ENCODE measurements at places on chromosomes 5 and 9.

DNA sequence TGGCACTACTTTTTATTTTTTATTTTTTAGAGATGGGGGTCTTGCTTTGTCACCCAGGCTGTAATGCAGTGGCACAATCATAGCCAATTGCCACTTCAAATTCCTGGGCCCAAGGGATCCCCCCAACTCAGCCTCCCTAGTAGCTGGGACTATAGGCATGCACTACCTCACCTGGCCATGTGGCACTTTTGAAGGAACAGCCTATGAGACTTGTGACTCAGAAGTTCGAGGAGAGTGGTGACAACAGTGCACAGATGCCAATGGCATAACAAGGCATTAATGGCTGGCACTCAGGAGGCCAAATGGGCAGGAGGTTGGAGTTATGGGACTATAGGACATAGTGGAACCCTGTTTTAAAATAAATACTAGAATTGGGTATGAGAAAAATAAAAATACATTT lies 33.7 kb downstream of the ANKRD31 start:
- no peak for DNase-seq

DNA sequence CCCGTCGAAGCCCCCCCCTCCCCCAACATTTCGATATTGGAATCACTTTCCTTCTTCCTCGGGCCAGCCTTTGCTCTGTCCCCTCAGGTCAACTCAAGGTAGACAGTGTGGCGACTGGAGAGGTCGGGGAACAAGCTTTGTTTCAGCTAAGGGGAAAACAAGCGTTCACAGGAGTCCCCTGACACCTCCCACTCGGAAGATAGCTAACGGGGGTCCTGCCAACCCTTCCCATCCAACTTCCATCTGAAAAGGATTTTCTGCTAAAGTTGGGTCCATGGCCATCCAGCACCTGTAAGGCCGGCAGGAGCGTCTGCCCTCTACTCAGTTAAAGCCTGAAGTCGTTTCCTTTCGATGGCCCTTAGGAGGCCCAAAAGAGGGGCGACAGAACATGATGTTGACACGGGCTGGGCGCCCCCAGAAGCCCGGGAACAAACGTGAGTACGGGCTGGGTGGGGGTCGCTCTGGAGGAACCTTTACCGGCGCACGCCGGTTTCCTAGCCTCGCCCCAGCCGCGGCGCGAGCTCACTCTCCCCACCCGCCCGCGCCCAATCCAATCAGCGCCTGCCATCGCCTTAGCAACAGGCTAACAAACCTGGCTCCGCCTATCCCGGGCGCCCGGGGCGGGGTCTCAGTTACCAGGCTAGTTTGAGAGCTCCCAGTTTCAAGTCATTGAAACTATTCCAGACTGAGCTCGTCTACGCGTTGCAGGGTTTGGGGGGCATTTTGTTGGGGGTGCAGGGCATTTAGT lies 2.5 kb downstream of the ARRDC3 start:
- DNase-seq: peak; percentile 79

DNA sequence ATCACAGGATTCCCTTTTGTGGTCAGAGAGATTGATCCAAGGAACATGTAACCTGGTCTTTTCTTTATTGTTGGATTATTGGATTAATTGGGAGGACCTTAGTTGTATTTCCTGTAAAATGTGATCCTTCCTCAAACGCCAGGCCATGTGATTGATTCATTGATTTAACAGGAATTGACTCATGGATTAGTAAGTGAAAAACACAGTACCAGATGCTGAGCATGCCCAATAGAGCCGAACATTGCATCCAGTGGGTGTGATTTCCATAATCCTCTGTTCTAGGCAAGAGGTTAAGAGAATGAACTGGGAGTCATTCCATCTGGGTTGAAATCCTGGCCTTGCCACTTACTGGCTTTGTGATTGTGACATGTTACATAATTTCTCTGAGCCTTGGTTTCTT lies 522.3 kb downstream of the MAT2B start:
- no peak for DNase-seq

DNA sequence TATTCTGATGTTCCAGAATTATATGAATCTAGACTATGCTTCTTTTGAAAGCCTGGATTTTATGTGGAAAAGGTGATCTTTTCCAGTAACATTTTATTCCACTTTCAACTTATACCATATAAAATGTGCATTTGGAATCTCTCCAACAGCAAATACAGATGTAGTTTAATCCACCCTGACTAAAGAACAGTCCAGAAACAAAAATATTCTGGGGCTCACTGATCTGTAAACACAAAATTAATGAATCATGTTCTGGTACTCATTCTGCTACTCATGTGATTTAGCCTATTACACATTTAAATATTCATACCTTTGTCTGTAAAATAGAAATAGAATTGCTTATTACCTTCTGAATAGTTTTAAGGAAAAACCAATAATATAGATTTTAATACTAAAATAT lies 125.8 kb downstream of the ARRDC3 start:
- no peak for DNase-seq

DNA sequence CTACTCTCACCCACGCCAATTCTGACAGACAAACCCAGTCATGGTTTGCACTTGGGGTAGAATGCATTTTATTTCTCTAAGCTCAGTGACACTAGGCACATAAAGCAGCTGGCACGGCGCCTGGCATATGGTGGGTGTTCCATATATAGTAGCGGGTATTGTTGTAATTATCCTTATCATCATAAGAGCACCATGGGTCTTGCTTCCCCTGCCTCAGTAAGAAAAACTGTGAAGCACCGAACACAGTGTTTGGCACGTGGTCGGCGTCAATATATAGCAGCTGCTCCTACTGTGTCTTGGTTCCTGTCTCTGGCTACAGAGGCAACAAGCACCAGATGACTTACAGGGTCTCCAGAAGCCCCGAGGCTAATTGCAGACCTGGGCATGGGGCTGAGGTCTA lies 194.1 kb upstream of the PANK3 start:
- DNase-seq: no peak

DNA sequence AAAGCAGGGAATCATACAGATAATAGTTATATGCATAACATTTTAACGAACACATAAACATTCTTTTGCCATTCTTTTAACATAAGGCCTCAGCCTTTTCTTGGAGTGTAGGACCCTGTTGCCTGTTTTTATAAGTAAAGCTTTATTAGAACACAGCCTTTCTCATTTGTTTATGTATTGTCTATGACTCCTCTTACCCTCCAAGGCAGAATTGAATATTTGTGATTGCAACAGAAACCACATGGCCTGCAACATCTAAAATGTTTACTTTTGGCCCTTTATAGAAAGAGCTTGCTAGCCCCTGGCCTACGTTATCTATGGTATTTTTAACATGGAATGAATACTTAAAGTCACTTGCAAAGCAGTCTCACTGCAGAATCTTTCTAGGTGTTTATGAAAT lies 2.6 kb downstream of the SLC31A1 start:
- no peak for DNase-seq

DNA sequence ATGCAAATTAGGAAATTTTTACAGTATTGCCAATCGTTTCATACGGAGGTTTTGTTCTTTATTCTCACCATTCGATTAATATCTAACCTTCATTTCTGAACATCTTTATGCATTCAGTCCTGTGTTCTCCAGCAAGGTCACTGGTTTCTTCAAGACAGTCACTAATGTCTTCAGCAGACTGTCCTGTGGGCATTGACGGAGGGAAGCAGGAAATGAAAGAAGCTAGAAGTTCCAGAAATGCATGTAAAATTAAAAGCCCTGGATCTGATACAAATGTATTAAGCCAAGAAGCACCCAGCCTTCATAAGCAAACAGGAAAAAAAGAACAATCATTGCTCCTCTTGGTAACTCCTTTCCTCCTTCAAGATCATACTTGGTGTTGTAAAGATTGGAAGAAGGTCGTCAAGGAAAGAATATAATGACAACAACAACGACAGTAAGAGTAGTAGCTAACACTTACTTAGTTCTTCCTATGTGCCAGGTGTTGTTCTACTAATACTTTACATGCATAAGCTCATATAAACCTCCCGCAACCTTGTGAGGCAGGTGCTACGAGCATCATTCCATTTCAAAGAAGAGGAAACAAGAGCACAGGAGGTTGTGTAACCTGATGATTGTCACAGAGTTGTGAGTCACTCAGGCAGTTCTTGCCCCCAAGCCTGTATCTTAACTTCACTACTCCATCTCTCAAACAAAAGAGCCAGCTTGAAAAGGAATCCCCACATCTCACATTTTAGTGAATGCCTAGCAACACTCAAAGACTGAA lies 59.9 kb upstream of the CER1 start:
- DNase-seq: peak; percentile 9

DNA sequence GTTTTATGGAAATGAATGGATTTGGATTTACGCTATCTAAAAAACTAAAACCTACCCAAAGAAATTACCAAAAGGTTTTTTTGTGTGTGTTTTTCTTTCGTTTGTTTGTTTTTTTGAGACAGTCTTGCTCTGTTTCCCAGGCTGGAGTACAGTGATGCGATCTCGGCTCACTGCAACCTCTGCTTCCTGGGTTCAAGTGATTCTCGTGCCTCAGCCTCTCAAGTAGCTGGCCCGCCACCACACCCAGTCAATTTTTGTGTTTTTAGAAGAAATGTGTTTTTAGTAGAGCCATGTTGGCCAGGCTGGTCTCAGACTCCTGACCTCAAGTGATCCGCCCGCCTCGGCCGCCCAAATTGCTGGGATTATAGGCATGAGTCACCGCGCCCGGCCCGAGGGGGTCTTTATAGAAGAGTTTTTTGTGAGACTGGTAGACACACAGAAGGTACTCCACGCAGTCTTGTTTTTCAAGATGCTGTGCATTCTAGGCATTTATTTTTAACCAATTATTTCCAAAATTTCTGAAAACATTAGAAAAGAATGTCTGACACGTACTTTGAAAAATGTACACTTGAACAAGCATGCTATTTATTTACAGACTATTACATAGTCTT lies 75.7 kb downstream of the NR6A1 start:
- no peak for DNase-seq

- DNase-seq: peak; percentile 7
Observed at GRCh38 chr9:131304676-131305355, 15.3 kb downstream of the PLPP7 start.

- DNase-seq: no peak
Observed at GRCh38 chr5:93311881-93312280, 269.1 kb downstream of the NR2F1-AS1 start.

DNA sequence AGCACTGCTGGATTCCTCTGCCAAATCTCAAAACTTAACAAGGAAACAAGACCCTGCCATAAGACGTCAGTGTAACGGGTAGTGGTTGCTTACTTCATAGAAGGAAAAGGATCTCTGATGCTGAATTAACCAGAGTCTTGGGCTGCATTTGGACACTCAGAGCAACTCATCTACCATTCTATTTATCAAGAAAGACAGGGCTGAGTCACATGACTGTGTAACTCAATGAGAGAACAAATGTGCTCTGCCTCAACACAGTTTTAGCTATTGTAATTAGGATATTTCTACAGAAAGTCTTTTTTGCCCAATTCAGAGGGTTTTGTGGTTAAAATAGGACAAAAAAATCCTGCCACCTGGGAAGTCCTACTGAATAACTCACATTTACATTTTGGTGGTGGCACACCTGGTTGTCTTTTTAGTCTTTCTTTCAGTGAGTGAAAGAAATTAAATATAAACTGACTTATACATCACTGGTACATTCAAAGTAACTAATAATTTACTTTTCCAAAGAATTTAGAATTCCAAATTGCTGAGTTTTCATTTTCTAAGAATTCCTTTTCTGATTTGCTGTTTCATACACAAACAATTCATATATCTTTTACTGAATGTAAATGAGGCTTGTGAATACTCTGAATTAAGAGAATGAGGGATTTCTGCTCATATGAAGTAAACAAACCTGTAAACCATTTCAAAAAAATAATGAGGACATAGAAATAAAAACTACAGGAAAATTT lies 104.4 kb downstream of the MPDZ start:
- no peak for DNase-seq

DNA sequence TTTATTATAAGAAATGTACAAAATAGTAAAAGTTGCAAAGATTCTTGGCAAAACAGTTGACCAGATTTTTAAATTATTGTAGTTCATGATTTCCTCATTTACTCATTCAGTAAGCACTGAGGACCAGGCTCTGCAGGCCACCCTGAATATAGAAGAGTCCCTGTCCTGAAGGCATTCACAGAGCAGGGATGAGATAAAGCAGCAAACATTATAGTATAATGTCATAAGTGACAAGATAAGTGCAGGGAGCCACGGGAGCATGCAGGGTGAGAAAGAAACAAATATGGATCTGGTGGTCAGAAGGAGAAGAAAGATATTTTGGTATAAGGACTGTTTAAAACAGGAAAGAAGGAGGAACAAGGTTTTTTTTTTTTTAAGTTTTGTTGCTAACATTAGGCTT lies 46.0 kb downstream of the PARP8 start:
- no peak for DNase-seq

- DNase-seq: no peak
Observed at GRCh38 chr9:11356067-11356466, 743.3 kb upstream of the PTPRD start.

DNA sequence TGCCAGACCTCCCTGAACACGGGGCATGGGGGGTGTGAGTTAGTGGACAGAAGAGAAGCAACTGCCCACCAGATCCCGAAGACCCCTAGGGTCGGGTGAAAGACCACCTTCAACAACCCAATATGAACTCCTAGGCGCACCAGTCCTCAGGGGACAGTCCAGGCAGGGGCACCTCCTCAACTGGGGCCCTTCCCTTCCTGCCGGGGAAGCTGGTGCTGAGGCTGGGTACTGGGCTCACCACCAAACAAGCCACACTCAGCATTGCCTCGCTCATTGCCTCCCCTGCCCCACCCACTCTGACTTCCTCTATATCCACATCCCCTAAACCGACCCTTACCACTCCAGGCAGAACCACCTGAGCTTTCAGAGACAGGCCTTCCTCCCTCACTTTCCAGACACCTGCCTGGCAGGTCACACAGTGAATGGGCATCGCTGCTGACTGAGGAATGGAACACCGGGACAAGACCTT lies 42.5 kb downstream of the SEMA4D start:
- no peak for DNase-seq

- DNase-seq: no peak
Observed at GRCh38 chr9:112408819-112409218, 28.9 kb downstream of the HSDL2 start.

DNA sequence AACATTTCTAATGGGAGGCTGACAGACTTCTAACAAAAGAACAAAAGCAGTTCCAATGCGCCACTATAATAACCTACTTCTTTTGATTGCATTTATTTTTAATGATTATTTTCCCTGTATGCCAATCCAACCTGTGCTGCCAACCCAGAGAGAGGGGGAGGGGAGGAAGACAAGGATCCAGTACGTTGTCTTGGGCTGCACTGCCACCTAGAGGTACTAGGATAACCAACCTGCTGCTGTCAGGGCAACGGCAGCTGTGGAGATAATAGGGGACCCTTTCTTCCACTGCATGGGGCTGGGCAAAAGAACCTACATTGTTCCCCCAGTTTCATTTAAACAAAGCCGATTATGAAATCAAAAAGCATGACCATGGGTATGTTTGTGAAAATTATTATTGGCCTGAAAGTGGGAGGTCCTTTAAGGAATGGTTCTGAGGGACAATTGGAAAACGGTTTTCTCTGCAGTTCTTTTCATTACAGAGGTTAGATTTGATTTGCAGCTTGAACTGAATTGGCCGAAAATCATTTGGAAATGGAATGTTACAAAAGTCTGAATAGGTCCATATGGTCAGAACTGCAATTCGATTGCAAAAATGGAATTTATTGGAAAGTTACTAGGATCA lies 101.3 kb downstream of the RASEF start:
- peak; percentile 50 for DNase-seq

GRCh38 chr5:141597394-141597793 lies 21.4 kb downstream of the DIAPH1 start:
- DNase-seq: no peak
